ENCODE measurements at places on chromosomes 5 and 9. TPM values are rescaled to one million over a fixed set of nuclear protein-coding genes. Genes with fewer than 3 reads are reported as not detected.

DNA sequence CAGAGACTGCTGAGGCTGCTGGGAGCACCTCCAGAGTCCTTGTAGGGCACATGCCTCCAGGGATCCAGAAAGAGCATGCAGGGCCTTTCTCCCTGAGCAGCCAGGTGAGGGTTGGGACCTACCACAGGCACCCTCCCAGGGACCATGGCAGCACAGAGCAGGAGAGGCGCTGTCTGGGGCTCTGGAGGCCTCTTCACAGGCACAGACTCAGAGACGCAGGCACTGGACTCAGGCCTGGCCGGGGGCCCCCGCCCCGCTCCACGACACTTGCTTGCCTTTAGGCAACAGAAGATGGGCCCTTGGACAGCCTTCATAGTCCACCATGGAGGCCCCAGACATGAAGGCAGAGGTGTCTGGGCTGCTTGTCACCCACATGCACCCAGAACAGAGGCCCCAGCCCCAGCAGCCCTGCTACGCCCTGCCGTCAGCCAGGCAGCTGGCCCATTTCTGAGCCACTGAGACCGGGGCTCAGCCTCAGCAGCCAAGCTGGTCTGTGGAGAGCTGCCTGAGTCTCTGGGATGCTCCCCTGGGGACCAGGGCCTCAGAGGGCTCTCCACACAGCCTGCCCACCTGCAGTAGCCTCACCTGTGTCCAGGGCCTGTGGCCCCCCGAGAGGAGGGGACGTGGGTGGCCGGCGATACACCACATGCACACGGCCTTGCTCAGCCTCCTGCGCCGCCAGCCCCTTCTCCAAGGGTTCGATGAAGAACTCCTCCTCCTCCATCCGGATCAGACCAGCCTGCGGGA lies 72.8 kb downstream of the ADAMTS2 start:
- no peaks in the 10 kb centered on the region for H3K4me1 ChIP-seq
- no peak overlapping the region for H3K27ac ChIP-seq
- H3K27me3 ChIP-seq, result no peaks in the 10 kb centered on the region

HSPB3 gene
- not detected for total RNA-seq

DNA sequence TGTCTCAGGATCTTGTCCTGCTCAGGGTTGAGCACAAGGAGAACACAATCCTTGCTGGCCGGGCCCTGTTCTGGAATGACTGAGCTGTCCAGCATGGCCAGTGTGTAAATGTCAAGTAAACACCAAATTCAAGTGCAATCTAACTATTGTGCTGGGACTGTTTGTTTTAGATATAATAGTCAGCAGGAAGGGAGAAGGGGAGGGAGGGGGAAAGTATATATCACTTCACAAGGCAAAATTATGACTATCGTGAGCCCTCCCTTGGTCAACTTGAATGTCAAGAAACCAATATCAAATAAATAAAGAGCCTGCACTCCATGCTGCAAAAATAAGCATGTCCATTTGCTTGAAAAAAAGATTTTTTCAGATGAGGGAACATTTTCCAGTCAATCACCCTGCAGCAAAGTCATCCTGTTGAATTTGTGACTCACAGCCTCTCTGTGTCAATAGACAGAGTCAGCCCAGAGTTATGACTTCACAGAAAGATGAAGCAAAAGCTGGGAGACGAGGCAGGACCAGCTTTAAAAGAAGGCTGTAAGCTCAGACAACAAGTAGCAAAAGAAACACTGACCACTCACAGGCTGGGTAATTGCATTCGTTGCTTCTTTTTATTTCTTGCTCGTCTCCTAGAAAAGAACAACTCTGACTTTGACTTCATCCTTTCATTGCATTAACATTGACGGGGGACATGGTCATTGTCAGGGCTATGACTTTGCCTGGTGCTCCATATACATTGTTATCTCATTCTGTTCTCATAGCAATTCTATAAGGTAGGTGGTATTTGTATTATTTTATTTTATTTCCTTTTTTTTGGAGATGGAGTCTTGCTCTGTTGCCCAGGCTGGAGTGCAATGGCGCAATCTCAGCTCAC lies 15.3 kb upstream of the KLF4 start:
- DNase-seq, result no peak
- H3K27me3 ChIP-seq, result no peaks in the 10 kb centered on the region
- no peak overlapping the region for H3K27ac ChIP-seq
- no peak overlapping the region for H3K4me3 ChIP-seq
- no peaks in the 10 kb centered on the region for H3K36me3 ChIP-seq

MCTP1 gene
- total RNA-seq, result not detected
